Activated CD8-positive, alpha-beta T cell treated with anti-CD3 and anti-CD28 coated beads for 36 hours (primary cell): ENCODE measurements at places on chromosomes 12 and 14. TPM values are rescaled to one million over a fixed set of nuclear protein-coding genes. Genes with fewer than 3 reads are reported as not detected.

The TGM1 gene
- total RNA-seq, result 3.1 TPM

The CLEC6A gene
- not detected for total RNA-seq

The TWF1 gene
- 17.0 TPM for total RNA-seq

The CACNA2D4 gene
- 4.3 TPM for total RNA-seq

The FCF1 gene
- 75.2 TPM for total RNA-seq

The RPS26 gene
- 29.8 TPM for total RNA-seq

The CISTR gene
- total RNA-seq, result not detected

The GDF3 gene
- total RNA-seq, result not detected

The CIROP gene
- total RNA-seq, result not detected

The TAS2R42 gene
- not detected for total RNA-seq

The LACRT gene
- total RNA-seq, result not detected
